ENCODE measurements at places on chromosomes 6 and 20.

GRCh38 chr6:12172572-12172971 lies 117.6 kb upstream of the EDN1 start:
- no peak for DNase-seq

- DNase-seq, result no peak
Measured at GRCh38 chr6:5337573-5337972, 76.3 kb downstream of the FARS2 start.

DNA sequence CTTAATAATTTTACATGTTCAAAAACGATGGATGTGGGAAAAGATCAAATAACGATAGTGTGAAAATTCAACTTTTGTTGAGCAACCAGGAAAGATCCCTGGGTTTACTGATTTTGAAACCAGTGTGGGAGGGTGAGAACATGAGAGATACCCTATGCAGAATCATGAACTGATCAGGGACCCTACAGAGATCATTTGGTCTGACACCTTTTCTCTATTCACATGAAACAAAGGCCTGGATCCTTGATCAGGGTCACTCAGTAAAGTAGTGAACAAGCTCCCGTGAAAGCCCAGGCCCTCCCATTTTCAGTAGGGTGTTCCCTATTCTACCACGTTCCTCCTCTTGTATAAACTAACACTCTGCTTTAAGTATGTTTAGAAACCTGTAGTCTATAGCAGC lies 60.5 kb upstream of the DUSP22 start:
- no peak for DNase-seq

DNA sequence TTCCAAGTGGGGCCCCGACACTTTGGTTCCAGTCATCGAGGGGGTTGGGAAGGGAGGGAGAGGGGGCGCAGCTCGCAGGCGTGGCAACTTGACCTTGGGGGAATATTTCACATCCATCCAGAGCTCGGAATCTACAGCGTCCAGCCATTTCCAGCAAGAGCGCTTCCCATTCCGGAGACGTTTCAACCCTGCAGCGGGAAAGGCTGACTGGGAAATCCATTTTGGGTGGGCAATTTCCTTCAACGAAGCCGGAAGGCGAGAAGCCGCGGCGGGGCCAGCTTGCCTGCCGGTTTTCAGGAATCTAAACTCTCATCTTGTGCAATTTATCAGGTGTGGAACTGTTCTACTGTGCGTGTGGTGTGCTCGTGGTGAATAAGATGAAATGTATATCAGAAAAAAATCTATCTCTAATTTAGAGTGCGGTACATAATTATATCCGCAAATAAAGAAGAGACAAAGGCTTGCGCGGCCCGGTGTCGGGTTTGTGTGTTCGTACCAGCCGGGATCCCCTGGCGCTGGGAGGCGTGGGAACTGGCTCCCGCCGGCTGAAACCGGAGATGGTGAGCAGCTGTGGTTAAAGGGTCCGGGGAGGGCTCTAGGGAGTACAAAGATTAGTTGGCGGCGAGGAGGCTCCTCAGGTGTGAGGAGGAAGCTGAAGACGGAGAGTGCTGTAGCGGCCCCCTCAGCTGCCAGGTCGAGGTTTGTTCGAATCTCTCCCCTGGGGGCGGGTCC lies 4.8 kb downstream of the SLC32A1 start:
- no peak for DNase-seq

DNA sequence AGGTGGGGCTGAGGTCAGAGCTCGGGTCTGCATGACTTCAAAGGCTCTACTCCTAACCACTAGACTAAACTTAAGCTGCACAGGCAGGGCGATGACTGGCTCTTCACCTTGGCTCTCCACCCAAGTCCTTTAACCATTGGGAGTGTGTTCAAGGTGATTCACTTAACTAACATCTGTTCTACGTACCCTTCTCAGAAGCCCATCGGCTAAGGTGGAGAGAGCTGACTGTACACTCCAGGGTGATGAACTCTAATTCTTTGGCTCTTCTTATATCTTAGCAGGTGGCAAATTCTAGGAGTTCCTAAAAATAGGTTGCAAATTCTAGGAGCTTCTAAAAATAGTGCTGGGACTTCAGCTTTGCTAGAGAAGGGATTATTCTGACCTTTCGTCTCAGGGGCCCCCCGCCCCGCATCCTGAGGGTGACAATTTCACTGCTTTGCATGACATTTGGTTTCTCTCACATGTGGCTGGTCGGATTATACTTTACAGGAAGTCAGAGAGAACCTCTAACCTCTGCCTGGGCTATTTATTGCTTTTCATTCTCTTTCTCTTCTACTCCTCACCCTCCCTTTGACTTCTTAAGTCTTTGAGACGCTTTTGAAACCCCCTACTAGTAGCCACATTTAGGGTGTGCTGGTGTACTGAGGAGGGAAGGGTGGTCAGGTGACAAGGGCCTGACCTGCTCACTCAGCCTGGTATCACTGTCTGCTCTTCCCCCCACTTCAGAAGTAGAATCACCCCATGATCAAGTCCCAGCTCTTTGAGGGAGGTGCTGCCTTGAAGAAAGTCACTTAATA lies 55.5 kb downstream of the PRDM1 start:
- DNase-seq, result no peak

DNA sequence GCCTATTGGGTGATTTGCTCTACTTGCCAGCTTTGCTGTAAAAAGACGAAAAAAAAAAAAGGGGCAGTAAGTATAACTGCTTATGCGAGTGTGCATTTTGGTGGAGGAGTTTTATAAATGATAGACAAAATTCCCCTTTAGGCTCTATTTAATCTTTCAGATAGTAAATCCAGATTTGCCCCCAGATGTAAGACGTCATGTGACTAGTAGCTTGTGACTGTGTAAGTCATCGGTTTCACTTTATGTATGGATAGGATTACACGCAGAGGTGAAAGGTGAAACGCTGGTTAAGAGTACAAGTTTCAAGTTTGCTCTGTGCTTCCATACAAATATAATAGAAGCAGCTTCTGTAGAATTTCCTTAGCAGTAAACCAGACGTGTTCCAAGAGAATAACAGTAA lies 7.9 kb downstream of the RAB32 start:
- no peak for DNase-seq

DNA sequence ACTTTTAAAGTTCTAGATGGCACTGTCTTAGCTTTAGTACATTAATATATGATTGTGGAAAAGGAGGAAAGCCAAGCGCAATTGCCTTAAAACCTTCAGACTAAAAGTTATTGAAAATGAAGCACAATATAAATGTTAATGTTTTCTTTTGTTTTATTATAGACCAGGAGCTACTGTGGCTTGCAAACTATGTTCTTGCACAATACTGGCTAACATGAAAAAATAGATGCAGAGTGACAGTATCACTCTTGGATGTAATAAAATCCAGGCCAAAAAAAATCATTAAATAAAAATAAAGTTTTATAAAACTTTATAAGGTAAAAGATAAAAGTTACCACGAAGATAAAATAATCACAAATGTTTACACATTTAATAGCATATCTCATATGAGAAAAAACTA lies 18.3 kb upstream of the PLN start:
- no peak for DNase-seq

DNA sequence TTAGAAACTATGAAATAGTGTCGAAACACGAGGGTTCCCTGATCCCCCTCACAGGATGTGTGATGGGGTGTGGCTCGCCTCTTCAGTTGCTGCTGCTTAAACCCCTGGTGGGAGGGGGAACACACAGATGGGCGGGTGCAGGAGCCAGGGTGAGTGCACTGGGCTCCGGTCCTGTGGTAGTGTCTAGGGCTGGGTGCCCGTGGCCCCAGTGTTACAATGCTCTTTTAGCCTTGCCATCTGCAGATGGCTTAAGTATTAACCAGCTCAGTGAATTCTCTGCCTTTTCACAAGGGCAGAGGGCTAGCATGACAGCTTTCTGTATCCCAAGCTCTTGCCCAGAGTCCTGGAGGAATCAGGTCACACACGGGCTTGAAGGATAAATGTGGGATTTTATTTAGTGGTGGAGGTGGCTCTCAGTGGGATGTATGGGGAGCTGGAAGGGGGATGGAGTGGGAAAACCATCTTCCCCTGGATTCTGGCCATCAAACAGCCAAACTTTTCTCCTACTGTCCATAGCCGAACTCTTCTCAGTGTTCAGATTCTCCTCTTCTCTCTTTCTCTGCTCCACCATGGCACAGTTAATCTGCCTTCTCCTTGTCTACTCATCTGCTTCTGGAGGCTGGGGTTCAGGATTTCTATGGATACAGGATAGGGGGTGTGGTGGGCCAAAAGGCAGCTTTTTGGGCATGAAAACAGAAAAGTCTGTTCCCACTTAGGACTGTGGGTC lies 659.0 kb downstream of the EPM2A start:
- DNase-seq, result no peak

GRCh38 chr6:140285471-140285870 lies 911.0 kb upstream of the CITED2 start:
- DNase-seq, result no peak

DNA sequence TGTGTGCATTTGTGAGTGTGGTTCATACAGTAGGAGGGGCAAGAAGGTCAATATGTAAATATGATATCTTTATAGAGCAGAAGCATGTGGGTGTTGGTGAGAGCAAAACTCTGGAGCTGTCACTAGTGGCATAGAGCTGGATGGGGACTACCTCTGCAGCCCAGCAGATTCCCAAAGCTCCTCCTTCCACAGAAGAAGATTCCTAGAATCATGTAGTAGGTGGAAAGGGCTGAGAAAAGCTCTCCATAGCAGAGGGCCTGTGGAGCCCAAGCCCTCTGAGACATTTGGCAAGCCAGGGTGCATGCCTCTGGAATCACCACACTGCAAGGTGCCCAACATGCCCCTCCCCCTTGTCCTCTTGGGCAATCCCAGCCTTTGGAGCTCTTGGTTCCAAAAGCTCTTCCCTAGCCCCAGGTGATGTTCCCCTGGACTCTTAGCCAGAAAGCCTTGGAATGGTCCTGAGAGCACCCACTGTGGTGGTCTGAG lies 233.2 kb downstream of the LRFN2 start:
- DNase-seq, result no peak

DNA sequence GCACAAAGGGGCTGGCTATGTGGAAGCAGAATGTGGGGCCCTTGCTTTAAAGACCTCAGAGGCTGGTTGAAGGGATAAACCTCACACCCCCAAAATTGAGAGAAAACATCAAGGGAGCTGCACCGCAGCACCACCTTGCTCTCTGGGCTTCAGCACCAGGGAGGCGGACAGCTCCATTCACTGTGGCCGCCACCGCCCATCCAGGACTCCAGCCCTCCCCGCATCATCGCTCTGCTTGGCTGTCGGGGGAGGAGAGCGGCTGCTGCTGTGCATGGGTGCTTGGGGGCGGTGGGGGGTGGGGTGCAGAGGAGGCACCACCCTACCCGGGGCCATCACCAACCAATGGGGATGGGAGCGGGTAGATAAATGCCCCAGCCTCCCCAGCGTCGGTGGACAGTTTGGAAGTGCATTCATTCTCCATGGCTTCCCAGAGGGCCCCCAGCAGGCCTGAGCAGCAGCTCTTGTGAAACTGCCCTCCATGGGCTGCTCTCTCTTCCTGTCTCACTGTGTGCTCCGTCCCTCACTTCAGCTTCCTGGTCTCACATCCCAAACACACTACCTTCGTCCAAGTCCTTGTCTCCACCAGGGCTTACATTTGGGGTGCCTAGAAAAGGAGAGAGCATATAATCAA lies 75.7 kb upstream of the BHLHE23 start:
- no peak for DNase-seq

- DNase-seq, result no peak
Measured at GRCh38 chr20:44098256-44098630, 88.7 kb downstream of the JPH2 start.

DNA sequence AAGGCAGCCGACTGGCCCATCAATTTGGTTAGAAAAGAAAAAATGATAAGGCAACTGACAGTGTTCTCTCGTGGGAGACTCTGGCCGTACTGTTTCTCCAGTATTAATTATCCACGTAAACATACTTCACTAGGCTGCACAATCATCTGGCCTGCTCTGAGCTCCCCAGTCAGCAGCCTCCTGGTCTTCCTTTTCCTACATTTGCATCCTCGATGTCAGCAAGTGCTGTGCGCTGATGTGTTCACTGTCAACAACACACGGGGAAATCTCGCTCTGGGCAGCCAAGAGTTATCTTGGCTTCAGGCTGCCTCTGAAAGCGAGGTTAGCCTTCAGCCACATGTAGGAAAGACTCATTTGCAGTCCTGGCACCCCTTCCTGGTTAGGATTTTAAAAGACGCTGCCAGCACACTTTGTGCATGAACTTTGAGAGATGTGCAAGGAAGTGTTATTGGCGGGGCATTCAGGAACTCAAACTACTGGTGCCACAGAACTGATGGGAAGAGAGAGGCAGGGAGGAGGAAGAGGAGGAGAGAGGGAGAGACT lies 460.5 kb upstream of the ARID1B start:
- no peak for DNase-seq

DNA sequence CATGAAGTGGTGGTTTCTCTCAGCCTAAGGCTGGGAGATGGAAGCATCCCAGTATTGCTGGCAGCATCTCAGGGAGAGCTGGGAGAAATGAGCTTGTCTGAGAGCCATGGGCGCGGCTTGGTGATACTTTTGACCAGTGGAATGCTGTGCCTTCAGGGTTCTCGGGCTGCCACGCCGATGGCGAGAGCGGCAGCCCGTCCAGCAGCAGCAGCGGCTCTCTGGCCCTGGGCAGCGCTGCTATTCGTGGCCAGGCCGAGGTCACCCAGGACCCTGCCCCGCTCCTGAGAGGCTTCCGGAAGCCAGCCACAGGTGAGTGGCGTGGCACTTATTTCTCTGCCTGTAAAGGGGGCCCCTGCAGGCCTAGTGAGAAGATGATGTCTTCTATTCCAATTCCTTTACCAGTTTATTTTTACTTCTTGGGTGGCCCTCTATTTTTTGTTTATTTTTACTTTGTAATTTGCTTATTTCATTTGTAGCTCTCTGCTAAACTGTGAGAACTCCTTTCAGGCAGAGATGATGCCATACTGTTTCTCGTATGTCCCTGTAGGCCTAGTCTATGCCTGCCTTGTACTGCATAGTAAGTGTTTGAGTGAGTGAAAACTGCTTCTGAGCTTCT lies 71.7 kb downstream of the ASXL1 start:
- DNase-seq, result no peak

DNA sequence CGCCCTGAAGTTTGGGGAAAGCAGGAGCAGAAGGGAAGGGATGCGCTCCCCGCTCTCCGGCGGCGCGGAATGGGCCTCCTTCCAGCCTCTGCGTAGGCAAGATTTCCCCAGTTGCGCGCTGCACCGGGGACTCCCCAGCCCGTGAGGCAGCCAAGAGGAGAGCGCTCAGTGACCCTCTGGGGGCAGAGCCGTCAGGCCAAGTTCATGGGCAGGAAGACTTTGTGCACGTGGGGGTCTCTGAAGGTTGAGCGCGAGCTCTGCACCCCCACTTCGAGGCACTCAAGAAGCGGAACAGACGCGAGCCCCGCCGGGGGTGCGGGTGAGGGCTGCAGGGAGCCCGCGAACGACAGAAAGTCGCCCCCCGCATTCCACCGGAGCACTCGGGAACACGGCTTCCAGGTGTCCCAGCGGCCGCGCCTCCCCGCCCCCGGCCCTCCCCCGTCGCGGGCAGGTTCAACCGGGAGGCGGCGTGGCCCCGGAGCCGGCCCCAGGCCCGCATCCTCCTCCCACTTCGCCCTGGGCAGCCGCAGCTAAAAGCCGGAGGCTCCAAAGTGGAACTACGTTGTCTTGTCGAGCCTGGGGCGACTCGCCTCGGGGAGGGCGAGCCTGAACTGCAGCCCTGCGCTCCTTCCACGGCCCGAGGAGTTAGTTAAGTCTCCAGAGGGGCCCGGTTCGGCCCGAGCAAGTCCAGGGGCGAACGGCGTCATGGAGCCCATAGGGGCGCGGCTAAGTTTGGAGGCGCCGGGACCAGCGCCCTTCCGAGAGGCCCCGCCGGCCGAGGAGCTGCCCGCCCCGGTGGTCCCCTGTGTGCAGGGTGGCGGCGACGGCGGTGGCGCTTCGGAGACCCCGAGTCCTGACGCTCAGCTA lies at the start of gene PPP1R3G:
Gene PPP1R3G (plus strand): TSS at position 561 of the 867 bp plus-strand sequence. CDS start 145 bp downstream, at position 706.
- DNase-seq, result no peak

- DNase-seq, result no peak
Measured at GRCh38 chr6:149031201-149031858, 284.5 kb downstream of the UST start.
